ENCODE measurements at places on chromosomes 7 and 10. TPM values are rescaled to one million over a fixed set of nuclear protein-coding genes. Genes with fewer than 3 reads are reported as not detected.

DNA sequence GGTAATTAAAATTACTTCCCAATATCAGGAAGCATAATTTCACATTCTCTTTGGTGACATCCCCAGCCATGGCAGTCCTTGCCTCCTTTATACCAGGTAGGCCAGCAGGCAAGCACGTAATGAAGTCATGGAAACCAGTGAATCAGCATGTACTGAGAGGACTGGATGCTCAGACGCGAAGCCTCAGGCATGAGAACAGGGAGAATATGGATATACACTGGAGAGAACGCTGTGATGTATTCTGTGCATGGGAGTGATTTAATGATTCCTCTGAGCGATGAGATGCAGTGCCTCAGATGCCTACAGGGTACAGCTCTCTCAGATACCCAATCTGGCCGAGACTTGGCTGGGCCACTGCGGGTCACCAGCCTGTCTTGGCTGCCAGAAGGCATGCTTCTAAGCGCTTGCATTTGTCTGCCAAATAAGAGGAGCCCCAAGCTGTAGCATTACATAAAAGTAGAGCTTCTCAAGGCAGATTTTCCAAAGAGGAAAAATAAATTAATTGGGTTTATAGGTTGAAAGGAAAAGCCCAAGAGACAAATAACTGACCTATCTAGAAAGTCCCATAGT lies 238.1 kb downstream of the RELN start:
- no peak for DNase-seq

Gene MYH16
- 0.22 TPM for total RNA-seq

GRCh38 chr10:84196941-84197340 lies 2.6 kb downstream of the CDHR1 start:
- no peak for DNase-seq

DNA sequence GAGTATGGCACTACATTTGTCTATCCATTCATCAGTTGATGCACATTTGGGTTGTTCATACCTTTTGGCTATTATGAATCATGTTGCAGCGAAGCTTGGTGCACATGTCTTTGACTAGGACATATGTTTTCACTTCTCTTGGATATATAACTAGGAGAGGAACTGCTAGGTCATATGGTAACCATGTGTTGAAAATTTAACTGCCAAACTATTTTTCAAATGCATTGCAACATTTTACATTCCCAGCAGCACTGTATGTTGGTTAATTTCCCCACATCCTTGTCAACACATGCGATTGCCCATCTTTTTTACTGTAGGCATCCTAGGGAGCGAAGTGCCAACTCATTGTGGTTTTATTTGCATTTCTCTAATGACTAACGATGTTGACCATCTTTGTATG lies 183.4 kb downstream of the PRKCQ start:
- DNase-seq: no peak

Gene CYP26C1
- total RNA-seq: 0.44 TPM

Data from lung microvascular endothelial cell (primary cell).